ENCODE measurements at places on chromosomes 5 and 9.

DNA sequence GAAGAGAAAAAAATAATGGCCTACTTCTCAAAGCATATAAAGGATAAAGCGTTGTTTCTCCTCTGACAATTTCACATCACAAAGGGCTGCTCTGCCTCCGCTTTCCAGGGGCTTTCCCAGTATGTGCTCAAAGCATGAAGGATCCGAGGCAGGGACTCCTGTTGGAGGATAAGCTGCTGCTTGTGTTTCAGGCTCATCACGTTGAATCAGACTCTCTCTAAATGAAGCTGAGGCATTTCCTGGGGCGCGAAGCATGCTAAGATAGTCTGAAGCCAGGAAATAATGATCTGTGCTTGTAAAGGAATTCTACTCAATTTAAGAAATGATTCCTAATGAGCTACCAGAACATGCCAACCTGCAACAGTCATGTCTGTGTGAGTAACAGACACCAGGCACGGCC is 97.5 kb downstream of the MARCHF11 start:
- DNase-seq: no peak

DNA sequence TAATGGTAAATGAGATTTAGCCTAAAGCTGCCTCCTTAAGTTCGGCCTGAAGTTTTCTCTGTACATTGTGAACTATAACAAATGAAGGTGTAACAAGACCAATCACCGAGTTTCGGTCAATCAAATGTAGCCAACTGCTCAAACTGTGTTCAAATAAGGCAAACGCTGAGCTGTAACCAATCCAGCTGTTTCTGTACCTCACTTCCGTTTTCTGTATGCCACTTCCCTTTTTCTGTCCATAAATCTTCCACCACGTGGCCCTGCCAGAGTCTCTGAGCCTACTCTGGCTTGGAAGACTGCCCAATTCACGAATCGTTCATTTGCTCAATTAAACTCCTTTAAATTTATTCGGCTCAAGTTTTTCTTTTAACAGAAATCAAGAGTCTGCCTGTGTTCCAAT is 193.5 kb upstream of the KLF9 start:
- no peak for DNase-seq

GRCh38 chr9:104555521-104555920 is 13.4 kb upstream of the OR13C8 start:
- DNase-seq: no peak

GRCh38 chr5:8807636-8808035 is 738.2 kb downstream of the SEMA5A start:
- DNase-seq: no peak

DNA sequence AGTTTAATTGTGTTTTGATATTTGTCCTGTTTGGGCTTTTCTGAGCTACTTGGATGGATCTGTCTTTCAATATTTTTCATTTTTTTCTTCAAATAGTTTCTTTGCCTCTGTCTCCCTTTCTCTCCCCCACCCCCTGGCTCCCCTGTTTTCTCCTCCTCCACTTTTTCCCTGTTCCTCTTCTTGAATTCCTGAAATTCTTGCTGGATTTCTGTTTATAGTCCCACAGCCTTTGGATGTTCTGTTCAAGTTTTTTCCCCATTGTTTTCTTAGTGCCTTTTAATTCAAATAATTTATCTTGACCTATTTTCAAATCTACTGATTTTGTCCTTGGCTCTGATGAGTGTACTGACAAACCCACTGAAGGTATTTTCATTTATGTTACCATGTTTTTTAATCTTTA is 113.0 kb downstream of the VPS13A start:
- DNase-seq: no peak

GRCh38 chr5:145479271-145479670 is 355.9 kb downstream of the PRELID2 start:
- no peak for DNase-seq

DNA sequence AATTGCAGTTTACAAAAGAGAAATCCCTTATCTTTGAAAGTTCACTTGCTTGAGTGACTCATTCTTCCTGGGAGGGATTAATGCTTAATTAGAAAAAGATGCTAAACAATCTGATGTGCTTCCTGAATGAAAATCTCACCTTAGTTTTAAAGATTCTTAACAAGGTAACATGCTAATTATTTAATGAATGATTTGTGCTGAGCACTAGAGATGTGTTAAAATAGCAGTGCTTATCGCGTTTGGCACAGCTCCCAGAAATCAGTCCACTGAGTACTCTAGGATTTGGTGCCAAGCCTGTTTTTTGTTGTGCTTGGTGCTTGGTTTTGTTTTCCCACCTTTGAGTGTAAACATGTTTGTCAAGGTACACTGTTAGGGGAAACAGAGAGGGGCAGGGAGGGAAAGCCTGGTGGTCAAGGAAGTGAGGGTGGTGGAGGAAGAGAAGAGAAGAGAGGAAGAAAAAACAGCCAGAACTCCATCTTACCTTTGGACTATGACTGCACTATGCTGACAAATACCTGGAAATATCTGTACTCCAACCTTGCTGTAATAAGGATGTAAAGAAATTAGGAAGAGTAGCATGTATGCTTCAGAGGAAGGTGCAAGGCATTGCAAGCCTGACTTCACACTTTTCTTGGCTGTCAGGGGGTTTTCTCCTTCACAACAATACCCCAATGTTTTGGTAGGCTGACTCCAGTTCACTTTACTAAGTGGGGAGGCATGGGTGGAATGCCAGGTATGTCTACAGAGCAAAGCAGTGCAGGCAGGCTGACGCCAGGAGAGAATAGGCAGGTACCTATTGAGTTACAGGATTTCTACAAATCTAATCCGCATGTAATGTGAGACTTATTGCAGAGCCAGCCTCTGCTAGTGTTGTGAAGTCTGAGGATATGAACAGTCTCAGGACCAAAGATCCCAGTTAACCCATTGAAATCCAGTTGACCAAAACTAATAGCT is 157.2 kb upstream of the ISL1 start:
- no peak for DNase-seq

- DNase-seq: no peak
Measured at GRCh38 chr5:153974131-153974812, 64.4 kb downstream of the FAM114A2 start.

DNA sequence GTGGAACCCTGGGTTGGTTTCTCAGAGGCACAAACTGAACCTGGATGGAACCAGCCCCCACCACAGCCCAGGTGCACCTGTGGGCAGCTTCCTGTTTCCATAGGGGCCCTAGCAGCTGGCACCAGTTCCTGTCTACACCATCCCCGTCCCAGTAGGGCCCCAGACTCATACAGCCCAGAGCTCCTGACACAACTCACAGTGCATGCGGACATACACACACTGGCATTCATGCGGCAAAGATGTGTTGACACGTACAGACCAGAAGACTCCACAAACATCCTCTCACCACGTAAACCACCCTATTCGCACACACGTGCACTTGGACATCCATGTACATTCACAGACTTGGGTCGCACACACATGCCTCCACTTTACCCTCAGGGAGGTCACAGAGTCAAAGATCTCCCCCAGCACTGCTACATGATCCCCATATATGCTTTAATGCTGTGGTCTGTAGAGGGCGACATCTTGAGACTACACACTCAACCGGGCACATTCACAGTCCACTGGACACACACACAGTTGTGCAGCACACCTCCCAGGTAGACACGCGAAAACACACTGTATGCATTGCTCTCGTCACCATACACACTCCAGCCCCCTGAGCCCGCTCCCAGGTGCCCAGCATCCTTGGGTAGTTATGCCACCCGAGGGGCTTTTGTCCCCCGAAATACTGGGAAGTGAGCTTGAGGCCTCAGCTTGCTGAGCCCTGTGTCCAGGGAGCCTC is 22.4 kb downstream of the CXXC5 start:
- DNase-seq: no peak

DNA sequence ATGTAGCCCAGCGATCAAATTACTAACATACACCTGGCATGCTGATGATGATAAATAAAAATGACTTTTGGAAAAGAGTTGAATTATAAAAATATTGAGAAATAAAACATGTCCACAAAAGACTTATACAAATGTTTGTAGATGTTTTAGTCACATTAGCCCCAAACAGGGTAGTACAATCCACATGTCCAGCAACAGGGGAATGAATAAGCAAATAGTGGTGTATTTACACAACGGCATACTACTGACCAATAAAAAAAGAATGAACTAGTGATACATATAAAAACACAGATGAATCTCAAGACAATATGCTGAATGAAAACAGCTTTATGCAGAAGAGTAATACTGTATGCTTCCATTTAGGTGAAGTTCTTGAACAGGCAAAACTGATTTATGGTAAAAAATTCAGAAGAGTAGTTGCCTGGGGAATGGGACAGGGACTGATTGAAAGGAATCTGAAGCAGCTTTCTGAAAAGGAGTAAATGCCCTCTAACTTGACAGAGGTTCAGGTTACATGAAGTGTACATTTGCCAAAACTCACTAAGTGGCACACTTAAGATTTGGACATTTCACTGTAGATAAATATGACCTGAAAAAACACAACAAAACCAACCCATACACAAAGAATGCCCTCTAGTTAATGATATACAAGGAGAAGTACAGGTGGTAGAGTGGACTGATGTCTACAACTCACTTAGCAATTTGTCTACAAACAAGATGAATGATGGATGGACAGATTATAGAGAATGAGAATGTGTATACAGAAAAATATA is 35.4 kb downstream of the ACTL7A start:
- no peak for DNase-seq

DNA sequence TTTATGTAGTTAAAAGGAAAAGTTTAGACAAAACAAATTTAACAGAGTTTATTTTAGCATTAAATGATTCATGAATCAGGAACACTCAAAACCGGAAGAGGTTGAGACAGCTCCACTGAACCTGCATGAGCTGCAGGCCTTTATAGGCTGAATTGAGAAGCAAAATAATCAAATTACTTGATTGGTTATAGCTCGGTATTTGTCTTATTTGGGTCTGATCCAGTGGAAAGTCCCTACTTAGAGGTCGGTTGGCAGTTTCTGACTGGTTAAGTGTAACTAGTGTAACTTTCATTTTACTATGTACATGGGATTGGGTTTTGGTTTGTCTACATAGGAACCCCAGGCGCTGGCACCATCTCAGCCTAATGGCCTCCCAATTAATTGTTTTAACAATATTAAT is 74.1 kb upstream of the PIK3R1 start:
- no peak for DNase-seq

GRCh38 chr5:9832921-9833320 is 202.8 kb upstream of the TAS2R1 start:
- DNase-seq: no peak

DNA sequence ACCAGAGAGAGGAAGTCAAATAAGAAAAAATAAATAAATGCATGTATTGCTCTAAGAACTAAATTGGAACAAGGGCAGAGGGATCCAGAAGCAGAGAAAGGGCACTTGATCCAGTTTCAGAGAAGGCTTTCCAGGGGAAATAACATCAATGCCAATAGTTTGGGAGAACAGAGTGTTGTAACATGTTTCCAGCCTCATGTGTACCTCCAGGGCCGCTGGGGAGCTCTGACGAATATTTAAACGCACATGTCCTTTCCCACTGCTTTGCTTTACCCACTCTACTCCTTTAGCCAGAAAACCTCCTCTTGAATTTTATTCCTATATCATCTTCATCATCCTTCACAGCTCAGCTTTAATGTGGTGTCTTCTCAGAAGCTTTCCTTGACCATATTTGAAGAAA is 233.7 kb downstream of the ENC1 start:
- no peak for DNase-seq

DNA sequence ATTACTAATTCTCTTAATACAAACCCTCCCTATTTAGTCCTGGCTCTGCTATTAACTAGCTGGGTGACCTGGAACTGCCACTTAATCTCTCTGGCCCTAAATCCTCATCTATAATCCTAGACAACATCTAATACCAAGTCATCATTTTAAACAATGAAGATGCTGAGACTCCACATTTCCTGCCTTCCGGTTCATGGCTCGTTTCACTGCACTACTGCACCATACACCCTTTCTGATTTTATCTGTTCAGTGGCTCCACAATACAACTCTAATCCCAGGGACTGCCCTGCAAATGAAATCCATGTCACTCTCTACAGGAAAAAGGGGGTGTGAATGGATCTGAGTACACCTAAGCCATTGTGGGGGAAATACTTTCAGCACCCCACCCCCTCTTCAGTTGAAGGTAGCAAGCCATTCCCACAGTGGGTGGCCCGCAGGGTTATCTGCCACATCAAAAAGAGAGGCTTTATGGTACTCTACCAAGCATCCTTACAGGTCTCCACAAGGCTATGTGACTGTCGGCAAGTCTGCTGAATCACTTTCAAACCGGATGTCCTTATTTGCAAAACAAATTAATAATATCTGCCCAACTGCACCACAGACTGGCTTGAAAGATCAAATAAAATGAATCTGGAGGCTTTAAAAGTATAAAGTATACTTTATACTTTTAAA is 89.5 kb downstream of the EPB41L4A start:
- DNase-seq: no peak

- DNase-seq: no peak
Measured at GRCh38 chr9:107586493-107586892, 96.9 kb upstream of the KLF4 start.

DNA sequence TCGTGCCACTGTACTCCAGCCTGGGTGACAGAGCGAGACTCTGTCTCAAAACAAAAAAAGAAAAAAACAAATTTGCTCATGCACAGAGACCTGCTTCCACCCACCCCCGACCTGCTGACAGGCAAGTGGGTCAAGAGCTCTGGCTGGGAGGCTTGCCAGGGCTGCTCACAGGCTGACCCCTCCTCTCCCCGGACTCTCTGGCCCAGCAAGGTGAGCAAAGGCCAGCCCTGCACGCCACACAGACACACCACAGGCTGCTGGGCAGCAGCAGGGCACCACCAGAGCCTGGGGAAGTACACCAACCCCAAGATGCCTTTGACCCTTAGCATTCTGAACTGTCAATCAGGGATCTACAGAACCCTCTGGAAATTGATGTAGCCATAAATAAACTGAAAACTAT is 29.2 kb downstream of the NSUN2 start:
- DNase-seq: no peak

- DNase-seq: no peak
Measured at GRCh38 chr5:50965654-50966375, 299.4 kb downstream of the PARP8 start.

GRCh38 chr5:67360047-67360446 is 163.4 kb upstream of the CD180 start:
- DNase-seq: no peak

GRCh38 chr9:29981013-29981412 is 2403.4 kb upstream of the ACO1 start:
- DNase-seq: no peak

- DNase-seq: no peak
Measured at GRCh38 chr5:57947181-57947580, 464.6 kb upstream of the ACTBL2 start.

- no peak for DNase-seq
Measured at GRCh38 chr5:56323505-56323904, 90.4 kb upstream of the ANKRD55 start.

- DNase-seq: no peak
Measured at GRCh38 chr5:134063188-134063820, 51.2 kb upstream of the TCF7 start.

DNA sequence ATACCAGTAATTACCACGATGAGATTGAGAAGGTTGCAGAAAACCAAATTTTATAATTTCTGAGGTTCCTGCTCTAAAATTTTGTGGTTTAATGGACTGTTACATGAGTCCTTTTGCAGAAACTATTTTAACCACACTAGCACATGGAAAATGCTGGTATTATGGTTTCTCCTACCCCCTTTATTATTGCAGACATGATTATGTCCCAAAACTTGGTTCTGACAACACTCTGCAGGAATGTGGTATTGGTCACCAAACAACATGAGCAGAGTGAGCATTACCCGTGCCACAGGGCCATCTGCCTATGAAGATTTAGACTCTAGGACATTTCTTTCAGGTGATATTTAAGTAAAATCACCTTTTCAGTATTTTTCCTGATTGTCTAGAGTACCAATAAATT is 2.8 kb upstream of the ECM2 start:
- no peak for DNase-seq
